ENCODE measurements at places on chromosomes 2 and 18. TPM values are rescaled to one million over a fixed set of nuclear protein-coding genes. Genes with fewer than 3 reads are reported as not detected.

The FBXO48 gene
- 0.28 TPM for total RNA-seq

The ABCG8 gene
- not detected for total RNA-seq

The CYS1 gene
- 0.19 TPM for total RNA-seq

The KCNF1 gene
- 0.09 TPM for total RNA-seq

The SPP2 gene
- total RNA-seq = not detected

The KLF11 gene
- 3.6 TPM for total RNA-seq

The ODC1 gene
- 97.7 TPM for total RNA-seq

The THADA gene
- total RNA-seq = 24.3 TPM

The PLCL1 gene
- 3.8 TPM for total RNA-seq

The LRP2 gene
- total RNA-seq = not detected

The MAP2 gene
- total RNA-seq = 9.2 TPM

The MYO1B gene
- 27.6 TPM for total RNA-seq

The STPG4 gene
- 0.09 TPM for total RNA-seq

The C1QL2 gene
- not detected for total RNA-seq

The RNF25 gene
- total RNA-seq = 44.4 TPM
